ENCODE measurements at places on chromosomes 1 and 21. TPM values are rescaled to one million over a fixed set of nuclear protein-coding genes. Genes with fewer than 3 reads are reported as not detected.

DNA sequence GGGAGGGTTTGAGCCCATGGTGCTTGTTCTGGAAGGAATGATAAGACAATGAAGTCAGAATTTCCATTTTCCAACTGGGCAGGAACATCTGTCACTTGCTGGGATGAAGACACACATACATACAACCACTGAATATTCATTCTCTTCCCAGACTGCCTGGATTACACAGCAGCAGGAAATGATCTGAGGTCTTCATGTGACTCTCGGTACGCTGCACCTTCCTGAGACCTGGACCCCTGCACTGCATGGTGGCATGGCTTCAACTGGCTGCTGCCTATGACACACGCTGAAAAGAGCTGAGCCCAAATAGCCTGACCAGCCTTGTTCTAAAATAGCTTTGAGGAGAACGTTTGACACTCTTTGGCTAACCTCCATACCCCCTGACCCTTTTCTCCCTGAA lies 150.6 kb downstream of the GABPA start:
- DNase-seq: no peak

DNA sequence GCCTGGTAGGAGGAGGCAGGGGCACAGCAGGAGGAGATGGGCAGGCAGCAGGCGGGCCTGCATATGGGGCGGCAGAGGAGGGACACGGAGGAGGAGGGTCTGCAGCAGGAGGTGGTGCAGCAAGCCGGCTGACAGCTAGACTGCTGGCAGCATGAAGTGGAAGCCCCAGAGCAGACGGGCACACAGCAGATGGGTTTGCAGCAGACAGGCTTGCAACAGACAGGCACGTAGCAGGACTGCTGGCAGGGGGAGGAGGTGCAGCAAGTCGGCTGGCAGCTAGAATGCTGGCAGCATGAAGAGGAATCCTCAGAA lies 615 bp downstream of the KRTAP10-5 start:
- no peak for DNase-seq

DNA sequence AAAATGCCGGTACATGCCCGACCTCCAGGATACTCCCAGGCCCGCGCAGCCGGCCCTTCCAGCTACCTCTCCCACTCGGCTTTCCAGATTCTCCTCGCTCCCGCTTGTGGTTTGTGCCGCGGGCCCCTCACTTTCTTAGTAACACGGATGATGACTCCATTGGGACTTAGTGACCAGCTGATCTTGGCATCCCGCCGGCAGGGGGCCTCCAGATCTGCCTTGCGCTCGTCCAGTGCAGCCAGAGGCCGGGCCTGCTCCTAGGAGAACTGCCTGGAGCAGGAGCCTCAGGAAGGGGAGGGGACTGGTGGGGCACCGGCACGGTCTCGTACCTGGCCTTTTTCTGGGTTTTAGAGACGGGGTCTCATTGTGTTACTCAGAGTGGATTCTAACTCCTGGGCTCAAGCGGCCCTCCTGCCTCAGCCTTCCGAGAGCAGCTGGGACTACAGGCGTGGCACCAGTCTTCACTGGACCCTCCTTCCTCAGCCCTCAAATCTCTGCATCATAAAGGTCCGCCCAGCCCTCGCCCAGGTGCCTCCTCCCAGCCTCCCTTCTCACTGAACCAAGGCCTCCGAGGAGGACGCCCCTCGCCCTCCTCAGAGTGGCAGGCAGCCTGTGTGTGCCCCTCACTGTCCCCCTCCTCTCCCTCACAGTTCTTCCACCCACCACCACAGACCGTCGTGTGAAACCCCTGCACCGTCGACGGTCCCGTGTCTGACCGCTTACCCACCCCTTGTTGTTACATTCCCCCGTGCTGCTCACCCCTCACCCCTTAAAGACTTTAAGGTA lies 78.6 kb downstream of the SLC25A24 start:
- no peak for DNase-seq

- DNase-seq: no peak
Observed at GRCh38 chr1:51253691-51254090, 17.6 kb downstream of the RNF11 start.

- DNase-seq: no peak
Observed at GRCh38 chr1:241061062-241061461, 295.9 kb downstream of the RGS7 start.

- DNase-seq: no peak
Observed at GRCh38 chr1:111735858-111736544, 3.2 kb downstream of the INKA2 start.

DNA sequence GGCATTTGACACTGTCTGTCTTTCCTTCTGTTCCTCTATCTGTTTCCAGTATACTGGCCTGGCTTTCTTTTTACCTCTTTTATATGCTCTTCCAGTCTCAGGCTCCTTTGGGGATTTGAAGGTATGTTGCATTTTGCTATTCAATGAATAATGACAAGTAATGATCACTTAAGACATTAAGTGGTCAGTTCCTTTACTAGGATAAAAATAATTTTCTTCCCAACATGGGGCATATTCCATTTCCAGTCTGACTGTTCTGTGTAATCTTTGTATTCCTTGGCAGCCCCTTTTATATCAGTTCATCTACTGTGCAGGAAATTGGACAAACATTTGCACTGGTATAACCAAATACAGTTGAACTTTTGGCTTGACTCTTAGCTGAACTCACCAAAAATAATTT lies 15.6 kb downstream of the METTL18 start:
- no peak for DNase-seq

- DNase-seq: no peak
Observed at GRCh38 chr1:238649200-238649599, 737.2 kb upstream of the CHRM3 start.

DNA sequence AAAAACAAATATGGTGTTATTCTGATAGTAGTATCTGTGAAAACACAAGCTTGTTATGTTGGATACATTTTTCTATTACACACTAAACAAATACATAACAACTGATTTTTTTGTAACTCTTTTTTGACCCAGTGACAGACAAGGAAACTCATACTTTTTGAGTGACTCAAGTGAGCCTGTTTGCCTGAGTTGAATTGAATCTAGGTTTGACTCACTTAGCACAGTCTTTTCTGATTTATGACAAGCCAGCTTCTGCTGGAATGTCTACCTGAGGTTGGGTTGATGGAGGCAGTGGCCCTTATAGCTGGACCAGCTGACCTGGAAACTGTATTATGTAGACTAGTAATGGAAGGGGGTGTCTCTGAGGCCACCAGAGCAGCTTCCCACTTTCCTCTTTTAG lies 4.2 kb upstream of the CLCA4 start:
- no peak for DNase-seq

- no peak for DNase-seq
Observed at GRCh38 chr1:12340544-12340930, 110.7 kb downstream of the VPS13D start.

- DNase-seq: peak; percentile 11
Observed at GRCh38 chr1:29502911-29503840, 266.9 kb downstream of the PTPRU start.

DNA sequence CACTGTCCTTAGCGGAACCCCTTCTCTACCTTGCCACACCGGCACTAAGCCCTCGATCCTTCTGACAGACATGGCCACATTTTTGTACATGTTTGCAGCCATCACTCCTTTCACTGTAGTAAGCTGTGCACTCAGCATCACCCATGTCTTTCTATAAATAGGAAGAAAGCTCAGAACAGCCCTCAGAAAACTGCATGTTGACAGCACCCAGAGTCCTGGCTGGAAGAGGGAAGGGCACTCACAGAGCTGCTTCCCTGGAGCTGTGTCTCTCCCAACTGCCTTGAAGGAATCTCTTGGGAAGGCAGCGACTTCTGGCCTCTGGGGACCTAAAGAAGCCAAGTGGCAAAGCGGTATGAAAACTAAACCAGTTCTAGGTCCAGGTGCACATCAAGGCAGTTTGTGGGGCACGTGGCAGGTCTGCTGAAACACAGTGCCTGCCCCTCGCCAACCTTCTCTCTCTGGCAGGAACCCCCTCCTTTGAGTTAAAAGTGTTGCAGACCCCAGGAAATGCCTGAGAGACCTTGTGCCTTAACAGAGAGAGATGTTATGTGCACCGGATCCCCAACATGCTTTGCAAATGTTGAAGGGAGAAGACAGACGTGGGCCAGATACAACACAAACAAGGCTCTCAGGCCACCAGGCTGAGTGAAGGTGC lies 41.9 kb upstream of the H6PD start:
- DNase-seq: no peak

DNA sequence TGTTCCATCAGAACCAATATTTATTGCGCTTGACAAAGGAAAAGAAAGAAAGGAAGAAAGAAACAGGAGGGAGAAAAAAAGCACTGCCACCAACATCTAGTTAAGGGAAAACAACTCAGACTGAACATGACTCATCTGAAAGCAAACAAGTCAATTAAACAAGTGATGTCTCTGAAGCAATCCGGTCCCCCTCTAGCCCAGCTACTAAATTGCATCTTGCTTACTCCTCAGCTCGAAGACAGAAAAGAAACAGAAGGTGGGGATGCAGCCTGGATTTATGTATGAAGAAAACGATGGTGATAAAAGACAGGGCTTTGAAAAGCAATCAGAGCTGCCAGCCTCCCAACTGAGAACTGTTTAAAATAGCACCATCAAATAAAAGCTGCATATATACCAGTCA lies 188.2 kb downstream of the OMA1 start:
- DNase-seq: no peak

DNA sequence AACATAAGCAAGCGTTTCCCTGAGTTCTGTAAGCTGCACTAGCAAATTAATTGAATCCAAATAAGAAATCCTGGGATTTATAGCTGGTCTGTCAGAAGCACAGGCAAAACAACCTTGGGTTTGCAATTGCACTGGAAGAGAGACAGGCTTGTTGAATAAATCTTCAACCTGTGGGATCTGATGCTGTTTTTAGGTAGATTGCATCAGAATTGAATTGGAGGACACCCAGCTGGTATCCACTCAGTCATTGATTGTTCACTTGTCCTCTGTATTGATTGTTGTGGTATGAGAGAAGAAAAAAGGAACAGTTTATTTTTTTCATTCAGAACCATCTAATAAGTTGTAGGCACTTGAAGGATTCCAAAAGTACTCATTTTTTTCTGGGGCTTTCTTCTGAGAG lies 497.4 kb downstream of the SIPA1L2 start:
- no peak for DNase-seq

DNA sequence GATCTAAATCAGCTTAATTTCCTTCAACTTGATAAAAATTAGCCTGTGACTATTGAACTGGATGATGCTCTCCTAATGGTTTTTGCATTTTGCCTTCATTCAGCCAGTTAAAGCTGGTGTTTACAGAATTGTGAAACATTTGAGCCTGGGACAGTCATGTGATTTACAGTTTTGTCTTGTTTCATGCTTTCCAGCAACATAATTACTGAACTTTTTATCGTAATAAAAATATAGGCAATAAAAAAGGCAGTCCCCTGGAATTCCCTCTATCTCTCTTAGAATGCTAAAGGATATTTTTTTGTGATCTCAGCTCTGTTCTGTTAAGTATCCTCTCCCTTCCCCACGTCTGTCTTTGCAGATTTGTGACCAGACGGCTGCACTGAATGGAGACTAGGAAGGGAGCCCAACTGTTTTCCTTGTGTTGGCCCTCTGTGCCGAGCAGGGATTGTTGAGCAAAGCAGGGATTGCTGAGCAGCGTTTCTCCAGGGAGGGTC lies 70.3 kb upstream of the RGL1 start:
- DNase-seq: peak; percentile 63

- no peak for DNase-seq
Observed at GRCh38 chr1:154174654-154175053, 17.2 kb downstream of the TPM3 start.

The GJA9 gene
- not detected for polyA plus RNA-seq

The LRRC7 gene
- 0.13 TPM for polyA plus RNA-seq

The ETV3L gene
- not detected for polyA plus RNA-seq

The LIN28A gene
- polyA plus RNA-seq: not detected

The DCST1 gene
- not detected for polyA plus RNA-seq

The CRP gene
- 1.1 TPM for polyA plus RNA-seq

The LCE3D gene
- polyA plus RNA-seq: not detected
